Head of caudate nucleus (tissue), 42 donors: ENCODE measurements at places on chromosomes 4 and X.

DNA sequence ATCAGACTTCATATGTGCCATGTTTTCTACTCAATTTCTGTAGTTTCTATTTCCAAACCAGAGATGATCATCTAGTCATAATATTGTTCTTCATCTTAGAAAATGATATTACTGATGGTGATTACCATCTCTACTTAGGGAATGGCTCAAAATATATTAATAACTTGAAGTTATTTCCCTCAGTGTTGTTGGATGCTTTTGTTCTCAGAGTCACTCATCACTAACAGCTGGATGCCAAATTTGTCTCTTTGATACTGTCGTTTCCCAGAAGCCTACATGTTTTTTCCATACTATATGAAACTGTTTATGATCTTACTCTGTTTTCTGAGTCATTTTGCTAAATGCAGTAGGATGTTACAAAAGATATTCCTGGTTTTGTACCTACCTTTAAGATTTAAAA lies 8.9 kb downstream of the PGAM4 start:
- no peak for DNase-seq

DNA sequence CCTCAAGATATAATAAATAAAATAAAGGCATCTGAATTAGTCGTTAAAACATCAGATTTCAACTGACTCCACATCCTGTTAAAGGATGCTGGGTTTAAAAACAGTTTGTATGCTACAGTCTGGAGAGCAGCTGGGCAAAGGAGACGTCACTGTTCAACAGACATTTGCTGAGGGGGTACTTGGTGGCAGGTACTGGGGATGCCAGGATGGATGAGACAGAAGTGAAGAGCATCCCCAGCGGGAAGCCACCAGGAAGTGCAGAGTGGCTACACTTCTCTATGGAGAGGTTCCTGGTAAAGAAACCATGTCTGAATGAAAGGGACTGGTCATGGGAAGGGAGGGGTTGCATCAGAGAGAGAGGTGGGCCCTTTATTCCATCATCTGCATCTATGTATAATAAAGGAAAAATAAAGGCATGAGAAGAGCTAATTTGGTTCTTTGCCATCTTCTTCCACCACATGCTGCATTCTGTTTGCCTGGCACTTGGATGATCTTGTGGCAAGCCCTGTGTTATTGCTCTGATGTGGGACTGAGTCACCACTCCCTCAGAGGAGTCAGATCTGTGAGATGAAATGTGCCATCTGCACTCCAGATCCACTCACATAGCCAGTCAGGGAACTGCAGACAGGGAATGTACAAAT lies 145.0 kb downstream of the SOWAHB start:
- no peak for DNase-seq

- DNase-seq, result no peak
These were observed 17.6 kb downstream of the G3BP2 start for GRCh38 chr4:75655562-75655961.

- DNase-seq, result no peak
These were observed 102.8 kb downstream of the INPP4B start for GRCh38 chr4:142743121-142743825.

DNA sequence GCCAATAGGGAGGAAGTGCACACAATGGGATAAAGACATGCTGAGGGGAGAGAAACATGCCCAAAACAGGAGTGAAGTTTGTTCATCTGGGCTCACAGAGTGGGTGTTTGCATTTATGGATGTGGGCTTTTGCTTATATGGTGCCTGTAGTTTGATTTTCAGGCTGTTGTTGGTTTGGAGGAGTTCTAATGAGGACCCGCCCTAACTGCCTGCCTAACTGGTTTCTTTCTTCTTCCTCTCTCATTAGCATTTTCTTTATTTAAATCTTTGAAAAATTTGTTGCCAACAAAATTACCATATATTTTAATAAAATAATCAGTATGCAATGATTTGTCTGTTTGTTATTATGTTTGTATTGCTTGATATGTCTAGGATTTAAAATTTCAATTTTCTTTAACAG lies 1965.8 kb downstream of the C4orf33 start:
- DNase-seq, result no peak

DNA sequence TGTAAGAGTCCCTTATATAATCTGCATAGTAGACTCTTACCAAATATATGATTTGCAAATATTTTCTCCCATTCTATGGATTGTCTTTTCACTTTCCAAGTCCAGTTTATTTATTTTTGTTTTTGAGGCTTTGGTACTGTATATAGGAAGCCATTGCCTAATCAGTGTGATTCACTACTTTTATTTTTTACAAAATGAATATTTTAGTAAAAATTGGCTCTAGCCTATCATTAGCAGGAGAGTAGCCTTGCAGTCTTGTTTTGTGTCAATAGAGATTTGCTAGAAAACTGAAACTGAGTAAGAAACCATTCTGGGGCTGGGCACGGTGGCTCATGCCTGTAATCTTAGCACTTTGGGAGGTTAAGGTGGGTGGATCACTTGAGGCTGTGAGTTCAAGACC lies 199.9 kb upstream of the MAB21L2 start:
- no peak for DNase-seq

DNA sequence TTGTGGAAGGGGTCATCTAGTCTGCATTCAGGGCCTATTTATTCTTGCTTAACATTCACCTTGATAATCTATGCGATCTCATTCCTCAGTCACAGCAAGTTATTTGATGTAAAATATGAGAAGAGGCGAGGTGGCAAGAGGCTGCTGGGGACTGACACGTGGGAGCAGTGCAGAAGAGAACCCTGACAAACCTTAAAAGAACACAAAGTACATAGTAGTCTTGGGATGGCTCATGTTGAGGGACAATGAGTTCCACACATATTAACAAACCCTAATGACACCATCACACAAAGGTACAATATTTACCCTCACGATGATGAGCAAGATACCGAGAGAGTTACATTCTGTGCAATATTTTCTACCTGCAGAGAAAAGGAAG lies 57.5 kb downstream of the MAML3 start:
- DNase-seq, result peak; percentile 35

DNA sequence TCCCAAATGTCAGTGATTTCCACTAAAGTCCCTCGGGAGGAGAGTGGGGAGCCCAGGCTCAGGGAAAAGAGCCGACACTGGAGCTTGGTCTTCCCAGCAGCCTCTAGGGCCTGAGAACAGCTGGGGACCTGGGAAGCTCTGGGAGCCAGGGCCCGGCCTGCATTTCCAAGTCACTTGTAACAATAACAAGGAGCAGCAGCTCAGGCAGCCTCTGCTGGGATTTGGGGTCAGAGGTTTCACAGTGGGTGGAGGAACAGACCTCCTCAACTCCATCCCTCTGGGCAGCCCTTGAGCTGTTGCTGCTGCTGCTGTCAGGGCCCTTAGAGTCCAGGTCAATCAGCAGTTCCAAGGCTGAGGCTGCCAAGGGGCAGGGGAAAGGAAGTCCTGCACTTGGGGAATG lies 11.1 kb downstream of the STARD8 start:
- DNase-seq, result no peak

GRCh38 chr4:153479101-153479500 lies 12.9 kb downstream of the TMEM131L start:
- DNase-seq, result no peak

DNA sequence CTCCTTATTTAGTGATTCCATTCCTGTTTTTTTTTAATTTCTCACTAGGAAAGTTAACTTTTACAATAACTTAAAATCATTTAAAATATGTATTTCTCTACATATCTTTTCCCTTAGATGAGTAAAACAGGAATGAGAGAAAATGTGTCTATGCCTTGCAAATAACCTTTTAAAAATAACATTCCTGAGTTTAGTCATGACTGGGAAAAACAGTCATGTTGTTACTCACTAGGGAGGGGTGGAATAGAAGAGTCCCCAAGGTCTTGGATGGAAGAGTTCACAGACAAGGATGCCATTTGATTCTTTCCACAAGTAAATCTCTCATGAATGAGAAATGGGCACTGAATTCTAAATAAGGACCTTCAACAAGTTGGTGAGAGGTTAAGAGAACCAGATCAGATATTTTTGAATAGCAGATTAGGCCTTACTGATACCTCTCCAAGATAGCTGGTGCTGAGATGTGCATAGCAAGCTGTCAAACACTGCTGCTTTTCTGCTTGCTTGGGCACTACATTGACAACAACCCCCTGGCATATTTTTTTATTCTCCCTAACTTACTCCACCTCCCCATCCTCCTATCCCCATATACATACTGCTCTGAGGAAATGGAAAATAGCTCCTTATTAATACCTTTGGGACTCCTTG lies 25.1 kb downstream of the UGDH start:
- DNase-seq, result no peak

GRCh38 chr4:81021142-81021944 lies 9.2 kb upstream of the BMP3 start:
- DNase-seq, result no peak

- DNase-seq, result no peak
These were observed 194.0 kb upstream of the NUDT6 start for GRCh38 chr4:123116412-123116811.

DNA sequence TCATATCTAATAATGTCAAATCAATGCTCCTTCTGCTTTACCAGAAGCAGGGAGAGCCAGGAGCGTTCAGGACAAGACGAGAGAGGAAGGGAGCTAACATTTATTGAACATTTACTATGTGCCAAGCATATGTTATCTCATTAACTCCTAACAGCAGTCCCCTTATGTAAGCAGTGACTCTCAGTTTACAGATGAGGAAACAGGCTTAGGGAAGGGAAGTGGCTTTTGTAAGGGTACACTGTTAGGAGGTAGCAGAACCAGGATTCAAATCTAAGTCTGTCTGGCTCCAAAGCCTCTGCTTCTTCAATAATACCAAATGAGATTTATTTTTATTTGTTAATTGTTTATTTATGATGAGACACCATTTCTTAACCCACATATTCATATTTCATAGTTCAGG lies 2.6 kb upstream of the STARD8 start:
- no peak for DNase-seq

GRCh38 chr4:8344377-8344776 lies 74.8 kb downstream of the HTRA3 start:
- no peak for DNase-seq
